Endothelial cell of coronary artery (primary cell): ENCODE measurements at places on chromosomes 4 and X. TPM values are rescaled to one million over a fixed set of nuclear protein-coding genes. Genes with fewer than 3 reads are reported as not detected.

CENPE gene
- total RNA-seq: 7.5 and 20.8 TPM in 2 replicates

PLAC1 gene
- total RNA-seq: 0.19 TPM in 1 of 2 replicates, not detected in the other

HS3ST1 gene
- total RNA-seq: 0.56 and 1.8 TPM in 2 replicates

RASGEF1B gene
- under 0.01 and 0.09 TPM in 2 replicates for total RNA-seq
